ENCODE measurements at places on chromosomes 4 and X.
A peak's percentile ranks its signal among the peaks of the same experiment; 100 is the strongest.

DNA sequence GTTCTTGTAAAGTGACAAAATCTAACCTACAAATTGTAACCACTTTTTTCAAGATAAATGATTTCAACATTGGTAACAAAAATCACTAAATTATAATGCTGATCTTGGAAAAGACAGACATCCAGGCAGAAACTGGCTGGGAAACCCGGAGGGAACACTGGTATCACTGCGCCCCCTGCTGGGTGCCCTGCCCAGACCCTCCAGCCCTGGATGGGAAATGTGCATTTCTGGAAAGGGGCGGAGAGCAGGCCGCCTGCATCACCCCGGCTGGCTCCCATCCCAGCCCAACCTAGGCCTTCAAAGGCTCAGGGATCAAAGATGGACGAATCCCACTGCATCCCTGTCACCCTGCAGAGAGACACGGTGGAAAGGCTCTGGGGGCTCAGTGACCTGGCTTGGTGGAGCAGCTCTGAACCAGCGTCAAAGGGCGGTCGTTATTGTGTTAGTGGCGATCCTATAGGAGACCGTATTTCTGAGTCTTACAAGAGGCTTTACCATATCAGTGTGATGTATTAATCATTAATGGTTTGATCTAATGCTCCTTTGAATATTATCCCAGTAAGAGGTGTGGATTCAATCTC, 37.3 kb downstream of the ACOX3 start:
- DNase-seq, result peak; percentile 18

GRCh38 chrX:73728602-73729001, 165.6 kb downstream of the CHIC1 start:
- DNase-seq, result no peak

DNA sequence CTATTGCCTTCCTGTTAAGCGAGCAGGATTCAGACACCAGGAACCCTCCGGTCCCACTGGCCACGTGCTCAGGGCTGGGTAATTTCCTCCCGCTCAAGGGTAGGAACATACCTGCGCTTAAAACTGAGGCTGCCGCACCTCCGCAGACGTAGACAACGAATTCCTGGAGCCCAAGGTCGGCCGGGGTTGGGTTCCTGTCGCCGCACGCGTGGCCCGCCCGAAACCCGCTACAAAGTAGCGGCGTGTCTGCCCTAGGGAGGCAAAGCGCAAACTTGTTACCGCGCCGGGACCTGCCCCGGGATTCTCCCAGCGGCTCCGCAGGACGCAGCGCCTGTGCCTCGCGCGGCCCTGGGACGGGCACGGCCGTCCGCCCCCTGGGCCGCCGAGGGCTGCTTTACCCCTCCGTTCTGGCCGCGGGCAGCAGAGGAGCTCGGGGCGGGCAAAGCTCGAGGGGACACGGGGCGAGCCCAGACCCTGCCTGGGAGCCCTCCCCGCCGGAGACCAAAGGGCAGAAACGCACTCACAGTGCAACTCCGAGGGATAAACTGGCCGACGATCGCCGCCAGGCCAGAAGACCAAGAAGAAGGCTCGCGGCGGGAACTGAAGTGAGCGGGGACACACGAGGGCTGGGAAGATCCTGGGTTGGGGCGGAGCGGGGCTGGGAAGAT, at the start of gene ERVMER34-1:
ERVMER34-1 (minus strand) TSS at position 607 of the 668 bp plus-strand sequence. CDS start 5,905 bp downstream, outside the sequence.
- DNase-seq, result no peak

DNA sequence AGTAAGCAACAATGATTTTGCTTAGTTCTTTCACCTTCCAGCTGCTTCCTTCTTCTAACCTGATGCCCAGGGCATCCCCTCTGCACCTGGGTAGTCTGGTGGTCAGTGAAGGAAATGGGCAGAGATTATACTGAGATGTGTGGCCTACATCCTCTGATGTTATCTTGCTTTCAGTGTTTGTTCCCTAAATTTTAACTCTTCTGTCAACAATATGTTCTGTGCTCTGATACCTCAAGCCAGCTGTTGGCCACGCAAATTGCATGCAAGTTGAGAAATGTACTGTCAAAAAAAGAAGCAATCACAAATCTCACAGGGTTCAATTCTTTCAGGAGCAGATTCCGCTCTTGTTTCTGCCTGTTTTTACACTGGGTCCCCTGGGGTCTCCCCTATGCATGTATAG, 73.8 kb downstream of the FBXW7 start:
- DNase-seq, result no peak

- DNase-seq, result no peak
These were observed 4.8 kb downstream of the ACOX3 start for GRCh38 chr4:8435656-8436121.

GRCh38 chr4:24040811-24041210, 151.0 kb upstream of the PPARGC1A start:
- DNase-seq, result no peak

GRCh38 chr4:154869301-154869700, 88.2 kb downstream of the RBM46 start:
- no peak for DNase-seq

DNA sequence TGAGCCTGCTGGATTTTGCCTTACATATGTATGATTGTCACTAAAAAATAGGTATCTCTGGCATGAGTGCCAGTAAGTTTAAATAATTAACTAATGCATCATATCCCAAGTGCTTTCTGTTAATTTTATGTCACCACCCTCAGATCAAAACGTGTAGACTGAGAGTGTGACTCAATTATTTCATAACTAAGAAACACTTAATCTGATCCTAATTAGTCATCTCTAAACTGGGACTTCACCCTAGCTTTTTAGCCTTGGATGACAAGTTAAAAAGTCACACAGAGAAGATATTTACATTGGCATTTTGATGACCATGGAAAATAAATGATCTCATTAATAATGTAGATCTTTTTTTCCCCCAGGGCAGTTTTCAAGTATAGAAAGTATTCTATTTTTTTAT, 23.1 kb upstream of the SLC6A14 start:
- DNase-seq, result no peak

DNA sequence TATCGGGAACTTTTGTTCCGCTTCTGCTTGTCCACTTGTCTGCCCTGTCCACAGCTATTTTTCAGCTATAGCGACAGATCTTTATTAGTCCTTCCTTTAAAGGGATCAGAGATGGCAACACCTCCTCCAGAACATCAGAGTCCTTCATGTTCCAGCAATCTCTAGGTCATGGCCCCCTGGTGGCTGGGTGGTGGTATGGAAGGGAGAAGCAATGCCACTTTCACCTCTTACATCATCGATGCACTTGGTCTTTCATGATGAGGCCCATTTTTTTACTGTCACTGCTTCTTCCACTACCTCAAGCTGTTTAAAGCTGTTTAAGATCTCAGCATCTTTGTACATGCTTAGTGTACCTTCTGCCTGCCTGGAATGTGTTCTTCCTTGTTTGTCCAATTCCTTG, 106.7 kb downstream of the ARHGAP6 start:
- peak; percentile 20 for DNase-seq

DNA sequence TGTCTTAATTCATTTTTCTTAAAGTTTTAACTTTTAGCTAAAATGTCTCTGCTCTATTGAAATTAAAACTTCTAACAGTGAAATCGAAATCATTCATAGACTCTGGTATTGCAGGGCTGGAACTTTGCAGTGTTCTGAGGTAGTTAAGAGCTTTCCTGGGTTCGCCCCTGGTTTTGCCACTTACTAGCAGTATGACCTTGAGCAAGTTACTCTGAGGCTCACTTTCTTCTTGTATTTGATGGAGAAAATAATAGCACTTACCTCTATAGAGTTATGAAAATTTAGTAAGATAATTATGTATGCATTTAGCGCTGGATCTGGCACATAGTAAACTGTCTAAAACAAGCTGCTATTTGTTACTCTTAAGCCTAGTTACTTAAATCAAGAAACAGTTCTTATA, 1.7 kb downstream of the SLAIN2 start:
- DNase-seq, result no peak

DNA sequence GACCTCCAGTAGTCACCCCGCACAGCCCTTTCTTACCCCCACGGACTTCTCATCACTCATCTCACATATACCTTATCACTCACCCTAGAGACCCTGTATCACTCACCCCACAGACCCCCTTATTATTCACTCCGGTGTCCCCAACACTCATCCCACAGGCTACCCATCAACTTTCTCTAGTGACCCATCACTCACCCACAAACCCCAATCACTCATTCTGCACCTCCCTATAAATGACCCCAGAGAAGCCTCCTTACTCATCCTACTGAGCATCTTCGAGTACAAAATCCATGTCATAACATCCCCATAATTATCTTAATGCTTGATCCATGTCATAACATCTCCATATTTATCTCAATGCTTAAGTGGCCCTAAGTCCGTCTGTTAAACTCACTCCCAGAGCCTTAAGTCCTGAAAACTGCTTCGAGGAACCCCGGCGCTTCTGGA, 934 bp downstream of the ZNF41 start:
- DNase-seq, result no peak

GRCh38 chrX:119374736-119375135, 24.4 kb upstream of the SLC25A43 start:
- DNase-seq, result no peak

- DNase-seq, result no peak
These were observed 526.5 kb downstream of the TRIML1 start for GRCh38 chr4:188665491-188666457.

DNA sequence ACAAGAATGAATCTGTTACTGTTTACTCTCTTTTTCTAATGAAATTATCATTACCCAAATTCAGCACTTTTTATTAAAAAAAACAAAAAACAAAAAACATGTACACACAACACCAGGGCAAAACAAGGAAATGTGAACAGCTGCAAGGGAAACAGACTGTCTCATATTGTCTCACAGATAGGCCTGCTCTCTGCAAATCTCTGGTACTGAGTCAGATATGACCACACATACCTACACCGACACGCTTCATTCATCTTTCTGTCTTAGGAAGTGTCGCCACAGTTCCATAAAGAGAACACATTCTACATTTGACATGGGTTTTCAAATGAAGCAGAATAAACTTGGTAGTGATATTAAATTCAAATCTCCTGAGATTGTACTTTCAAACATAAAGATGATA, 92.2 kb upstream of the GPR34 start:
- no peak for DNase-seq

- DNase-seq, result peak; percentile 0
These were observed 223.1 kb upstream of the DMD start for GRCh38 chrX:33434256-33435092.

DNA sequence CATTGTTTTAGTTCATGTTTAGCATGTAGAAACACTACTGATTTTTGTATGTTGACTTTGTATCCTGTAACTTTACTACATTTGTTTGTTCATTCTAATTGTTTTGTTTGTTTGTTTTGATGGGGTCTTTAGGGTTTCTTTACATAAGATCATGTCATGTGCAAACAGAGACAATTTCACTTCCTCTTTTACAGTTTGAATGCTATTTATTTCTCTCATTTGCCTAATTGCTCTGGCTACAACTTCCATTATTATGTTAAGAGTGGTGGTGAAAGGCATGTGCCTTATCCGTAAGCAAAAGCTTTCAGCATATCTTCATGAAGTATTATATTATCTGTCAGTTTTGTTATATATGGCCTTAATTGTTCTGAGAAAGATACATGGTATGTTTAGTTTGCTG, 571.1 kb downstream of the PCDH7 start:
- DNase-seq, result no peak

GRCh38 chr4:142408003-142408441, 438.1 kb downstream of the INPP4B start:
- DNase-seq, result no peak

DNA sequence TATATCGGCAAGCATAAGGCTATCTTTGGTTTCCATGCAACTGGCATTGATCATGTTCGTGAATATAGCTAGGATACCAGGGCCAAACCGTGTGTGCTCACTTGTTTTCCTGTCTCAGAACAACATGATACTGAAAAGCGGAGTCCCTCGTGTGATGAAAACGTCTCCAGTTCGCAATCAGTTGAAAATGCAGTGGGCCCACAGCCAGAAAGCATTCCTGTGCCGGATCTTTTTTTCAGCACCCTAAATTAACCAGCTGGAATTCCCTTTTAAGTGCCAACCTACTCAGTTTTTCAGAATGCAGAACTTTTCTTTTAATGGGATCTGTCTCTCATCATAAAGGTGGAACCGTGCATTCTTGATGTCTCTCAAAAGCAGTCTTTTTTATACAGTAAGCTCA, 130.8 kb upstream of the FRG1 start:
- no peak for DNase-seq

- DNase-seq, result no peak
These were observed 45.8 kb downstream of the MGARP start for GRCh38 chr4:139234253-139234652.

DNA sequence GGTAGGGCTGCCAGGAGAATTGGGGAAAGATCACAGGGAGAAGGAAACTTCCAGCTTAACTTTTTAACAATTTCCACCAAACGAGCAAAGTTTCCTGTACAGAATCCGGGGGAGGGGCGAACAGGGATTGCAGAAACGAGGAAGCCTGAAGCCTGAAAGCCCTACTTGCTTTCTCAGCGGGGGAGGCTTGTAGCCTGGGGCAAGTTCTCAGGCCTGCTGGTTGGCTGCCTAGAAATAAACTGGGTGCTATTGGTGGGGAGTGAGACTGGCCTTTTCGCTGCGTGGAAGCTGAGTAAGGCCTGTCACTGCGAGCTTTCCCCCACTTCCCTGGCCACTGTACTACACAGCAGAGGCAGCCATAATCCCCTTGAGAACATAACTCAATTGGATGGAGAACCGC, 110.8 kb upstream of the ATP8A1 start:
- no peak for DNase-seq

DNA sequence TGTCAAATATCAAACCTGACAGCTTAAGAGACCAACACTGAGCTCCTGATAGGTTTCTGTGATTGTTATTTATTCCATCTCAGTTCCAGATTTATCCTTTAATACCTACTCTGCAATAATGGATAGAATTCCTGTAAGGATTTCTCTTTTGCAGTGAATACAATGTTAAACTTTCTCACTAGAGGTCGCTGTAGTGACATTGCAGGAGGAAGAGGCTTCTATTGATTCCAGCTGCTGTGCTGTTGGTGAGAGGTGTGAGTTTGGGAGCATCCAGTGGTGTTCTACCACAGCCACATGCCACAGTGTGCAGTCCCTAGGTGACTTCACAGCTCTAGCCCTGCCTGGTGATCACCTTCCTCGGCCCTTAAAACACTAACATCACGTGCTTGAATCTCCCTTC, 34.6 kb upstream of the DCAF8L2 start:
- DNase-seq, result no peak

DNA sequence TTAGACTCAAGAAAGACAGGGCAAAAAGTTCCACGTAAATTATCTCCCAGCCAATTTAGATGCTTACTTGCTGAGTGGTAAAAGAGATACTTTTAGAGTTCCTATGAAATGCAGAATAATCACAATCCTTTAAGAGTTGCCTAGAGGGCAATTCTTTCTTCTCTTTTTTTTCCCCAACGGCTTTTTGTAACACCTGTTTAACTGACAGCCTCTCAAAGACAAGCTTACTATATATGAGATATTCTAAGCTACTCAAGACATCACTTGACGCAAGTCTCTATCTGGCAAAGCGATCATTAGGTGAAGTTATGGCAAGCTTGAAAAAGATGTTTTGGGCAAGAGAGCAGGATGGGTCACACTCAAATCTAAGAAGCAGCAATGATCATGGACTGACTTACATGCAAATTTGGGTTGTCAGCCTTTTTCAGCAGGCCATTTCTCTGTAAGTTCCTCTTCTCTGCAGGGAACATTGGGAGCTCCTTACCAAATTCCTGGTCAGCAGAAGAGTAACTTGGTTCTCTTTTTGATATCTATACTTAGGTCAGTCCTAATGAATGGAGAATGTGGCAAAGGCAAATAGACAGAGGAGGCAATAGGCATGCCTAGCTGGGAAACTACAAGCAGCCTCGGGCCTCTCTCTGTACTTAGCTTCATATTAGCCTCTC, 162.9 kb upstream of the FGF13 start:
- no peak for DNase-seq

- no peak for DNase-seq
These were observed 252.9 kb upstream of the GRID2 start for GRCh38 chr4:92050875-92051274.
